Osteoblast (primary cell): ENCODE measurements at places on chromosomes 5 and 9. TPM values are rescaled to one million over a fixed set of nuclear protein-coding genes. Genes with fewer than 3 reads are reported as not detected.

GRCh38 chr9:21039302-21039701 lies 7.9 kb upstream of the HACD4 start:
- H3K27me3 ChIP-seq, result no peaks in the 10 kb centered on the region
- no peak for DNase-seq
- no peaks in the 10 kb centered on the region for H3K36me3 ChIP-seq
- no peak overlapping the region for H3K4me3 ChIP-seq
- H3K27ac ChIP-seq, result no peak overlapping the region

DNA sequence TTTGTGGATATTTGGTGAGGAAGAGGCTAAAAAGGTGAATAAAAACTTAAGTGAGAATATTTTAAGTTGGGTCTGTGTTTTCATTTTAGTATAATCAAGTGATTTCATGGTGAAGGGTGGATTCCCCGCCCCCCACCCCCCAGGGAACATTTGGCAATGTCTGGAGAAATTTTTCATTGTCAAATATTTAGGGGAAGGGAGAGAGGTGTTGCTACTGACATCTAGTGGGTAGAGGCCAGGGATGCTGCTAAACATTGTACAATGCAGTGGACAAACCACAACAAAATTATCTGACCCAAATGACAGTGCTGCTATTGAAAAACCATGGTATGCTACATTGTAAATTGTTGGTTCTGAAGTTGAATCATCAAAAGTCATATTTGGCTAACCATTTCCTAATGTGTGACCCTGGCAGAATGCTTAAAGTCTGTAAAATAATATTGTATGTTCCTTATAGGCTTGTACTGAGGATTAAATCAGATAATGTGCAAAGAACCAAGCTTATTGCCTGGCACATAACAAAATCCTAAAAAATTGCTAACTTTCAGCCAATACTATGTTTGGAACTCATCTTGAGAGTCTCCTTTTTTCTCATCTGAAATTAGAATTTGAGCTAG lies 5.6 kb downstream of the C5orf24 start:
- H3K27me3 ChIP-seq, result no peaks in the 10 kb centered on the region
- no peak overlapping the region for H3K4me3 ChIP-seq
- H3K4me1 ChIP-seq, result peaks cover 15% of the 10 kb centered on the region
- peaks cover 42% of the 10 kb centered on the region for H3K36me3 ChIP-seq

MEIKIN gene
- not detected in 2 replicates for total RNA-seq

DNA sequence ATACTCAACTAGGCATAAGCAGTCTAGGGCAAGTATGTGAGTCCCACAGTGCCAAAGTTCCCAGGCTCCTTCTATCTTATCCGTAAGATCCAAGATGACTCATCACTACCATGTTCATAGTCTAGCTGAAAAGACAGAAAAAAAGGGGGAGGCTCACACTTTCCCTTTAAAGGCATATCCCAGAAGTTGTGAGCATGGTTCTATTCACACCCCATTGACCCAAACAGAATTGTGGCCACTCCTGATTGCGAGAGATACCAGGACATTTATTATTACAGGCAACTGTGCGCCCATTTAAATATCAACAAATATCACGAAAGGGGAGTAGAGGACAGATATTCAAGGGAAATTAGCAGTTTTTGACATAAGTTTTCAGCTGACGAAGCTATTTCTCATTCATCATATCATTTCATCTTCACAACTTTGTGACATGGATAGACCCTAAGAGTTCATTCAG lies 8.1 kb upstream of the PFDN1 start:
- H3K27me3 ChIP-seq, result no peaks in the 10 kb centered on the region
- H3K4me1 ChIP-seq, result peaks cover 37% of the 10 kb centered on the region
- H3K36me3 ChIP-seq, result no peaks in the 10 kb centered on the region
- H3K4me3 ChIP-seq, result no peak overlapping the region
